ENCODE measurements at places on chromosomes 11 and 22.

DNA sequence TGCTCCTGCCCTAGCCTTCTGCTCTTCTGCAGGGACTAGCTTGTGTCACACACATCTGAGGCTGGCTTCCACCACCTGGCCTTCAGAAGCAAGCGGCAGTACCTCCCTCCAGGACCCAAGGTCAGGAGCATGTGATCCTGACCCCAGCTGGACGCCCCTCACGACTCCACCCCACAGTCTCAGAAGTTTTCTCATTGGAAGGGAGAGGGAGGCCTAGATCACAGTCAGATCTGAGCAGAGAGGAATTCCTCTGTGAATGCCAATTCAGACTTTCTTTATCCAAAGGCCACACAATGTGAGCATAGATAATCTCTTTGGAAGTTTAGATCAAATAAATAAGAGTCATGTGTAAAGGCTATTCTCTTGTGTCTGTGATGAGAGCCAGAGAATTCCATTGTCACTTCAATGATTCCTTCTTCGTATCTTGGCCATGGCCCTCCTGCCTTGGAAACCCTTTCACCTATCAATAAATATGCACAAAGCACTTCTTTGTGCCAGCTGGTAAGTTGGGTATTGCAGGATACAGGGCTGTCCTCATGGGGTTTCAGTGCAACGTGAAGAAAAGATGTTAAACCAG is 142.9 kb downstream of the SNX19 start:
- DNase-seq, result no peak

GRCh38 chr11:74522776-74523175 is 29.3 kb upstream of the LIPT2 start:
- DNase-seq, result no peak

GRCh38 chr11:102592634-102593581 is 32.2 kb downstream of the MMP20 start:
- peak; percentile 40 for DNase-seq

GRCh38 chr22:17804331-17805080 is 30.2 kb upstream of the BID start:
- DNase-seq, result no peak

DNA sequence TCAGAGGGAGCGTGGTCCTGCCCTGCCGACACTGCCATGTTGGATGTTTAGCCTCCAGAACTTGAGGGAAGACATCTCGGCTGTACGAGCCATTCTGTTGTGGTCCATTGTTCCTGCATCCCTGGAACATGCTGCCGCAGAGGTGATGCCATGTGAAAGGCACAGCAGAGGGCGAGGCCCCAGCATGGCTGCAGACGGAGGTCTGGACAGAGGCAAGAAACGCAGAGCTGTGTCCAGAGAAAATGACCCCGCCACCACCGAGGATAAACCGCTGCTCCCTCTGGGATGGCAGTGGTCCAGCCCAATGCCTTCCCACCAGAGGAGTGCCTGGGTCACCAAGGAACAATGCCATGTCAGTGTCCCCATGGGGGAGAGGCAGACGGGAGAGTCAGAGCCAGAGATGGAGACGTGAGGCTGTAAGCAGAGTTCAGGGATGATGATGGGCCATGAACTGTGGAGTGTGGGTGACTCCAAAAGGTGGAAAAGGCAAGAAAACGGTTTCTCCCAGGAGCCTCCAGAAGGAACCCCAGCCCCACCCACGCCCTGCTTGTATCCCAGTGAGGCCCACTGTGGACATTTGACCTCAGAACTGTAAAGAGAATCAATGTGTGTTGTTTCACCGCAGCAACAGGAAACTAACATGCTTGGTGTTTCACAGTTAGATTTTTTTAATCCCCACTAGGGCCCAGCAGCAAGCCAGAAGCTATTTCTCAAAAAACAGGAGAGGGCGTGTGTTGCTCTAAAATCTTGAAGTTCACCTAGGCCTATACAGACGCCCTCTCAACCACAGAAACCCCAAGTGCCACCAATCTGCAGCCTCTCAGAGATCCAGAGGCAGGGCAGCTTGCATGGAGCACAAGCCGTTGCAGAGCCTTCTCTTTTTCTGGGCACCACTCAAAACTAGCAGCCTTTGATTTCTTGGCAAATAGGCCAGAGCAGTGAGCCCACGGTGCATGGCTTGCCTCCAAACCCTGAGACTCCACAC is 1422.9 kb downstream of the TBC1D22A start:
- no peak for DNase-seq

GRCh38 chr11:128235426-128235825 is 351.9 kb downstream of the ETS1 start:
- DNase-seq, result no peak

GRCh38 chr11:10309163-10310093 is 4.6 kb downstream of the ADM start:
- peak; percentile 60 for DNase-seq

- peak; percentile 85 for DNase-seq
Observed at GRCh38 chr22:45709060-45709739, 37.6 kb downstream of the ATXN10 start.

GRCh38 chr22:21000207-21000986 is 1.5 kb downstream of the THAP7 start:
- no peak for DNase-seq

DNA sequence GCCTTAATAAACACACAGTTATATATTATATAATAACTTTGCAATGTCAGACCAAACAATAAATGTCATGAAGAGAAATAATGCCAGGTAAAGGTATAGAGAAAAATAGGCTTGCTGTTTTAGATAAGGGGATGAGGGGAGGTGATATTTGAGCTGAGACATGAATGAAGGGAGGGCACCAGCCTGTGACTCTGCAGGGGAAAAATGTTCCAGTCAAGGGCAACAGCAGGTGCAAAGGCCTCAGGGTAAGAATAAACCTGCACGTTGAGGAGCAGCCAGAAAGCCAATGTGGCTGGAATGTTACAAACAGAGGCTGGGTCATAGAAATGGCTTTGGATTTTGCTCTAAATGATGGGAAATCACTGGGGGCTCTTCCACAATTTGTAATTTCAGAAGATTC is 519.6 kb downstream of the SOX6 start:
- no peak for DNase-seq

GRCh38 chr11:126129727-126130671 is 67.3 kb upstream of the CDON start:
- DNase-seq, result no peak

GRCh38 chr22:27850000-27850521 is 48.5 kb upstream of the MN1 start:
- DNase-seq, result peak; percentile 38

DNA sequence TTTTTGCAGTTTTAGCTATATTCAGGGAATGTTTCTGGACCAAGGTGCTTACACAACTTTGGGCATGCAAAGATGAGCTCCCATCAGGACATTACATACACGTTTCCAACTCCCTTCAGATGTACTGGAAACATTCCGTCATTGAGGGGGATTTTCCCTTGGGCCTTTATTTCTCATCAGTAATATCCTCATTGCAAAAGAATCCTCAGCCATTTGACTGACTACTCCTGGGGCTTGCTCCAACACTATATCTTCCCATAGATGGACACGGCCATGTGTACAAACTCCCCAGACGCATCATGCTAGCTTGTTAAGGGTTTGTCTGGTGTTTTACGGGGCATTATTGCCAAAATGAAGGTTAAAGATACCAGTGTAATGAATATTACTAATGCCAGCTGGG is 59.3 kb upstream of the NUP160 start:
- peak; percentile 78 for DNase-seq

- no peak for DNase-seq
Observed at GRCh38 chr11:76769645-76770586, 13.2 kb upstream of the TSKU start.

DNA sequence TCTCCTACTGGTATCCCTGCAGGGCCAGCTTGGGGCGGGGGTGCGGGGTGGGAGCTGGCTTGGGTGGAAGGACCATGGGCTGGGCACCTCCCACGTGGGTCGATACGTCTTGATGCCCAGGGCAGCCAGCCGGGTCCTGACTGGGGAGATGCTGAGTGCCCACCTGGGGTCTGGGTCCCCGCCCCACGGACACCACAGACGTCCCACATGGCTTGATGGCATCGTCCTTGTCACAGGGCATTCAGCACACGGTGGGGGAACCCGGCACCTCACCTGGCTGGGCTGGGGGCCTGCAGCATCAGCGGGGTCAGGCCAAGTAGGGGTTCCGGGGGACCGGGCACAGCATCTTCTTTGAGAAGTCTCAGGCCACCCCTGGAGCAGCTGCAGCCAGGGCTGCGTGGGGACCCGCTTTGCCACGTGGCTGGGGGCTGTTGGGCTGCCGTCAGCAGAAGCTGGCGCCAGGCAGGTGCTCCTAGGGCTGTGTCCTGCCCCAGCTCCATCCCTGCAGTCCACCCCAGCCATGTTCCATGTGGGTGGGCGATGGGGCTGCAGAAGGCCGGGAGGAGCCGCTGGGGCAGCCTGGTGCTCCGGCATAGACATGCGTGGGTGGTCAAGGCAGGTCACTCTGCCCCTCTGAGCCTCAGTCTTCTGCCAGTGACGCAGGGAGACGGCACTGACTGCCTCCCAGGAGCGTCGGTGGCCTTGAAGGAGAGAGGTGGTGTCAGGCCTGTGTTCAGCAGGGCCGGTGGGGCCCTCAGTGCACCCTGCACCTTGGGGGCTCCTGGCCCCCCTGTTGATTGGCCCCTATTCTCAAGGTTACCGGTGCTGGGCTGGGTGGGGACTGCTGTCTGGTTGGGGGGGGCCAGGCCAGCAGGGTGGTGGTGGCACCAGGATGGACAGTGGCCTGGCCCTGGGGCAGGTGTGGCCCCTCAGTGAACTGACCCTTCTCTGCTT is 8.4 kb downstream of the SELENOO start:
- no peak for DNase-seq

DNA sequence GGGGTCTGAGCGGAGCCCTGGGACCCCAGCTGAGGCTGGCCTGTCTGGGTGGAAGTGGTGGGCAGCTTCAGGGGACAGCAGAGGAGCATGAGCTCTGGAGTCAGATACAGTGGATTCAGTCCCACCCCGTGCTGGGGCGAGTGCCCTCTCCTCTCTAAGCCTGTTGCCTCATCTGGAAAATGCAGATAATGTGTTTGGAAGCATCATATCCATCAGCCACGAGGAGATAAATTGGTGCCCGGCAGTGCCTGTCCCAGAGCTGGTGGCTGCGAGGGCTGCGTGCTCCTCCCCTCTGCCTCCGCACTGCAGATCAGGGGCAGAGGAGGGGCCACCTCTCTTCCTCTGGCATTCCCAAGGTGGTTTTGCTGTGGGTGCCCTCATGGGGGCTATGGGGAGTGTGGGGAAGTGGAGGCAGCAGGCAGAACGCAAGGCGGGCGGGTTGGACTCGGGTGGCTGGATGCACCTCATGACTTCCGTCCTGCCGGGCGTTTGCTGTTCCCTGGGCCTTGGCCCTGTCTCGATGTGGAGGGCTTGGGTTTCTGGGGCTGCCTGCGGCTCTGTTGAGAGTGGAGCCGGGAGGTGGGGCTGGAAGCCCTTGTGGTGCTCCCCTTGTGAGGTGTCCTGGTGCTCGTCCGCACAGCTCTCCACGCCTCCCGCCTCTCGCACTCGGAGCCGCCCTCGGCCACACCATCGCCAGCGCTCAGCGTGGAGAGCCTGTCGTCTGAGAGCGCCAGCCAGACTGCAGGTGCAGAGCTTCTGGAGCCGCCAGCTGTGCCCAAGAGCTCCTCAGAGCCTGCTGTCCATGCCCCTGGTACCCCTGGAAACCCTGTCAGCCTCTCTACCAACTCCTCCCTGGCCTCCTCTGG is 20.9 kb downstream of the MICALL1 start:
- DNase-seq, result no peak

DNA sequence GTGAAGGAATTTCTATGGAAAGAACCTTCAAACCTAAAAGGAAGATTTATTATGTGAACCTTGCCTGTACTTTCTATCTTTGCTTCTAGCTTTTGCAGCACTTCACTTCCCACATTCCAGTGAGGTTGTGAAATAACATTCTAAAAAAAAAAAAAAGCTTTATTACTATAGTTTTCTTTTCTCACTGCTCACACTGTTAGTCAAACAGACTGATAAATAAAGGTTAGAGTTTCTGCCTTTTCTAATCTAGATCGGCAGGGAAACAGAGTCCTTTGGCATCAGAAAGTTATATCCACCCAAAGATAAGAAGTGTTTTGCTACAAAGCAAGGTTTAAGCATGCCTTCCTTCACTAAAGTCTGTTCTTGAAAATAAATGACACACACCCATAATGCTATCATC is 2.8 kb downstream of the AAMDC start:
- DNase-seq, result peak; percentile 22

DNA sequence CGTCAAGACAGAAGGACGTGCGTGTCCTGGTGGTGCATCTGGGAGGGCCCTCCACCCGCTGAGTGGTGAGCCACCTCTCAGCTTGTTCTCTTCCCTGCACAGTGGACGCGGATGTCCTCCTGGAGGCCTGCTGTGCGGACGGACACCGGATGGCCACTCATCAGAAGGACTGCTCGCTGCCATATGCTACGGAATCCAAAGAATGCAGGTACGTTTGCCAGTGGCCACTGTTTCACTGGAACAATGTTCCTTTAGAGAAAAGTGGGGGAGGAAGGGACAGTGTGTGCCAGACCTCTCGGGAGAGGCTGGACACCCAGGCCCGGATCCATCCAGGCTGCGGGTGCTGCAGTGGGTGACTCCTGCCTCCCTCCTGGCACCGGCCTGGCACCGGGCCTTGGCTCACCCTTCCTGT is 15.9 kb downstream of the FBLN1 start:
- peak; percentile 22 for DNase-seq

GRCh38 chr11:79242616-79243015 is 198.2 kb downstream of the TENM4 start:
- peak; percentile 61 for DNase-seq

DNA sequence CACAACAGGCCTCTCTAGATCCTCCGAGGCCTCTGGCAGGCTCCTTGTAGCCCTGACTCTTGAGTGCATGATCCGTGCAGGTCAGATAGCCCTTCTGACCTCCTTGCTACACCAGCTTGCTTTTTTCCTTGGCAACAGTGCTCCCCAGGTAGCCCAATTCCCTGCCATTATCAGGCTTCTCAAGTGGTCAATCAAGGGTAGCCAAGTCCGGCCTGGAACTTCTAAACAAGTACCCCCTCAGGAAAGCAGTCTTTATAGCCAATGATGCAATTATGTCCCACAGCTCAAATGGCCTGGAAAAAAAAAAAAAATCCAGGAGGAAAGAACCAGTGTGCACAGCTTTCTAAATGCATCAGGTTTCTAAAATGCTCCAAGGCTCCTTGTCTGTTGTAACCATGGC is 59.8 kb downstream of the TENM4 start:
- no peak for DNase-seq

GRCh38 chr22:48061726-48062125 is 1299.3 kb downstream of the TBC1D22A start:
- no peak for DNase-seq

DNA sequence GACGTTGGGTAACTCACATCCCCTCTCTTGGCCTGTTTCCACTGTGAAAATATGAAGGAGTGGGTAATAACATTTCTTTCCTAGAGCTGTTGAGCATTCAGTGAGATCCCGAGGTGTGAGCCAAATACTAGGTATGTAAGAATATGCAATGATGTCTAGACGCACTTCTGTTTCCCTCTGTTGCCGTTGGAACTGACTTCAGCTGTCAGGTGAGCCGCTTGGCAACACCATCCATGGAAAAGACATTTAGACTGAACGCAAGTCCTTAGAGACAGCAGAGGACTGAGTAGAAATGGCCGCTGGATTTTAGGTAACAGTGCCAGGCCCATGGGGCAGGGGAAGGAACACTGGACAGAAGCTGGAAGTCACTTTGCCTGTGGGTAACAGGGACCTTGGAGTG is 29.5 kb upstream of the SHANK2 start:
- DNase-seq, result no peak

All from fibroblast of skin of back (primary cell).